ENCODE measurements at places on chromosomes 3 and 15.

- peak; percentile 2 for DNase-seq
Measured at GRCh38 chr3:97910931-97911351, 61.3 kb downstream of the RIOX2 start.

DNA sequence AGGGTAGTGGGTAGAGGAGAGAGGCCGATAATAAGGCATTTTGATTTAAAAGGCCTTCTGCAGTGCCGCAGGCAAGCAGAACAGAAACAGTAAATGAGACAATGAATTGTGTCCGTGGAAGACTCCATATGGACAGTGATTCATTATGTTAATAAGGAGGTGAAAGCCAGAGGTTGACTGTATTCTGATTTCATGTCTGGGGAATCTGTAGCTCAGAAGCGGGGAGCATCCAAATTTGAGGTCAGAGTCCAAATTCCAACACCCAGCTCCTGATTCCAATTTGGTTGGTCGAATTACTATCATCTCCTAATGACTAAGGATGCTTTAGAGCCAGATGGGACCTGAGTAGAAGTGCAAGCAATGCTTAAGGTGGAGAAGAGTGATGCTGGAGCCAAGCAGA, 1.0 kb upstream of the TBC1D21 start:
- DNase-seq = no peak

DNA sequence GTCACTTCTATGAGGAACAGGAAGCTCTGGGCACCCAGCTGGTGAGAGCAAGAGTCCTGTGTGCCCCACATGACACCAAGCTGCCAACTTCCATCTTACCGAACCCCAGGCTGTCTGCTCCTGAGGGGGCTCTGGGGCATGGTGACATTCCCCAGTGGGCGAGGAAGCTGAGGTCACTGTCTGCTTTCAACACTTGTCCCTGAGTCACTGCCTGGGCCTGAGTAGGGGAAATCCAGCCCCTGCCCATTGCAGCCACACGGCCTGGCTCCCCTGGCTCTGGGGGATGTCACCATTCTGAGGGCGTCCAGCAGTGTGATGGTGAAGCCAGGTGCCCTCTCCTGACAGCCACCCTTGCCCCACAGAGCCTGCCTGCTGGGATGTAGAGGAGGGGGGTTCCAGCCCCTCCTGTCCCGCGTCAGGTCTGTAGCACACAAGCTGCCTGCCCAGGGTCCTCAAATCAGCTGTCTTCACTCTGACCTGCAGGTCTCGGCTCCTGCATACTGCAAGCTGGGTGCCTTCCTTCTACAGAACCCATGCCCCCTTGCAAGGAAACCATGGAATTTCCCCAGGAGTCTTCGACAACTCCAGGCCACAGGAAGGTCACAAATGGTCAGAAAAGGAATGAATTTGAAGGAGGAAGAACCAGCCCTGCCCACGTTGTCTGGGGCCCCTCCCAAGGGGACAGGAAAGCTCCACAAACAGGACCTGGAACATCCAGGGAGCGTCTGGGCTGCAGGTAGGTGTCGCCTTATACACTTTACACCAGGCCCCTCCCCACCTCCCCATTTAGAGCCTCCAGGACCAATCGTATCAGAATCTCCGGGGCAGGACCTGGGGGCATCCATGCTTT, 69.9 kb upstream of the GATM start:
- no peak for DNase-seq

DNA sequence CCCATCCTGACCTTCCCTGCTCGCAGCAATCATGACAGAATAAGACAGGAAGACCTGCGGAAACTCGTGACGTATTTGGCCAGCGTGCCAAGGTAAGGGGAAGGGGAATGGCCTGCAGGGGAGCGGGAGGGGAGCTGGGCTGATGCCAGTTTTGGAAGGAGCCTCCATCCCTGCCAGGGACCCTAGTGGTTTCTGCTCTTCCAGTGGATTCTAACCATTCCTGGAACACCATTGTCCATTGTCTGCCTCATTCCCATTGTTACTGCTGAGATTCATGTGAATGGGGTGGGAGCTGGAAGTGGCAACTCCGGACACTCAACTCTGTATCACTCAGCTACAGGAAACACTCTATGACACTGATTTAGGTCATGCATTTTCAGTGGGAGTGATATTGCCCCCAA, 242.9 kb upstream of the ROPN1 start:
- no peak for DNase-seq

- DNase-seq = no peak
Measured at GRCh38 chr3:194766845-194767244, 81.2 kb downstream of the FAM43A start.

DNA sequence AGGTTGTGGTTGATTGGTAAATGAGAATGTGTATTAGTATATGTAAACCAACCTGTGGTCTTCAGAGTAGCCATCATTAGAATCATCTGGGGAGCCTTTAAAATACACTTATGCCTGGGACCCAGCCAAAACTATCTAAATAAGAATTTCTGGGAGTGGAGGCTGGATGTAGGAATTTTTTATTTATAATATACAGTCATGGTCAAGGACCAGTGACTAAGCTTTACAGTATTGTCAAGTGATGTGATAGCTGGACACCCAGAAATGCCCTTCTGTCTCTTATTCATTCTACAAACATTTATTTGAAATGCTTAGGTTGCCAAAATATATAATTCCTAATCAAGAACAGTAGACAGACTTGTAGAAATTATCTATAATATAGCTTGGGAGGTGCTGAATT, 132.2 kb downstream of the MBNL1 start:
- DNase-seq = no peak

DNA sequence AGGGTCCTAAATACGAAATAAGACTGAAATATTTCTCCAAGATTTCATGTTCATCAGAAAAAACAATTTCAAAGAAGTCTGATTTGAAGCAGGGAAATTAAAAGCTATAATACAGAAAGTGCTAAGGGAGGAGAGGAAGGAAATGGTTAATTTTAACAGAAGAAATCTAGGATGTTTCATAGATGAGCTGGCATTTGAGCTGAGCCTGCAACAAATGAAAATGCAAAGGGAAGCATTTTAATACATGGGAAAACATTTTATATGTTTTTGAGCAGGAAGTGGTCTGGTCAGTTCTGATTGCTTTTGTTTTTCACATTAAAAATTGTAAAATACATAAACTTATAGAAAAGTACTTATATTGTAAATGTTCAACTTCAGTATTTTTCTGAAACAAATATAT, 17.2 kb upstream of the RAP2B start:
- no peak for DNase-seq

DNA sequence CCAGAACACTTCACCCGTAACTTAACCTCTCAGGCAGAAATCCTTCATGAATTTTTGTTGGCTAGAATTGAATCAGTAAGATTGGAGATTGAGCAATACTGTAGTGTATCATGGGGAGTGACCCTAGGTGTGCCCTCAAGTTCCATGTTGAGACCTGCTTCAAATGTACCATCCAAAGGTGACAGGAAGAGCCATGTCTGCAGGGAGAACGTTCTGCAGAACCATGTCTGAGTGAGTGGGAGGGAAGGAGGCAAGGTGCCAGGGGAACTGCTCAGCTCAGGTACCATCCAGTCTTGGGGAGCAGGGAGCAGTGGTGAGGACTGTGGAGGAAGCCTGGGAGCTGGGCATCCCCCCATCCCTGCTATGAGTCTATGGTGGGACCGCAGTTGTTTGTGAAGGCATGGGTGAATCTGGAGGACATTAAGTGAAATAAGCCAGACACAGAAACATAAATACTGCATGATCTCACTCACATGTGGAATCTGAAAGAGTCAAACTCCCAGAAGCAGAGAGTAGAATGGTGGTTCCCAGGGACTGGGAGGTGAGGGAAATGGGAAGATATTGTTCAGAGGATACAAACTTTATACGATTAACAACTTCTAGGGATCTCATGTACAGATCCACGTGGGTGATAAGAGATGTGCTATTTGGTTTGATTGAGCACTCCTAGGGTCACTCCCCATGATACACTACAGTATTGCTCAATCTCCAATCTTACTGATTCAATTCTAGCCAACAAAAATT, 23.3 kb downstream of the CFAP161 start:
- DNase-seq = no peak

- DNase-seq = no peak
Measured at GRCh38 chr15:60057554-60057953, 53.4 kb downstream of the FOXB1 start.

- DNase-seq = no peak
Measured at GRCh38 chr3:114411811-114412803, 118.3 kb downstream of the TIGIT start.

DNA sequence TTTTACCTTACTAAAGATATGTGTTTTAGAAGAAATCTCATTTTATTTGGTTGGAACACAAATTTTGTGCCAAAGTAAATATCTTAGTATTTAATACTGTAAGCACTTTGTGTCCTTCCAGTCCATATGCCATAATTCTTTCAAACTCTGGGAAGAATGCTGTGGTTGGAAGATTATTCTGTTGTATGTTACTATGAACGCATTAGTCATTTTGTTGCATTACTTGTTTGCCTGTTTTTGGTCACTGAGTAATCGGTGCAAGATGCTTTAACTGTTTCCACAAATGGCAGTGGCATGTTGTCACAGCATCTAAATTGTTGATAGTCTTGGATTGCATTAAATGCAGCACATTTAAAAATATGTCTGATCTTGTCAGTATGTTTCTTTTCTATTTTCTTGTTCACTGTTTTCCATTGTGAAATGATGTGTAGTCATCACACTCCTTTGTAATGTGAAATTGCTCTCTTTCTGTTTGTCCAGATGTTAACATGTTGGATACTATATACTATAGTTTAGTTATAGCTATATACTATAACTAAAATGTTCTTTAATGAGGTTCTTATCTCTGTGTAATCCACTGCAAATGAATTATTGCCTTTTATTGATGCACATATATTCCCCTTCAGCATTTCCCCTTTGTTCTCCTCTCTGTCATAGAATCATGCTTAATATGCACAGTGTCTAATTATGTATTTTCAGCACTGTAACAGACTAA, 89.9 kb upstream of the FLNB start:
- no peak for DNase-seq

GRCh38 chr3:192373032-192373431, 354.3 kb downstream of the FGF12 start:
- DNase-seq = no peak

GRCh38 chr15:72404841-72405240, 6.7 kb downstream of the TMEM202 start:
- DNase-seq = no peak

GRCh38 chr15:84645997-84646396, 8.1 kb downstream of the WDR73 start:
- DNase-seq = no peak

DNA sequence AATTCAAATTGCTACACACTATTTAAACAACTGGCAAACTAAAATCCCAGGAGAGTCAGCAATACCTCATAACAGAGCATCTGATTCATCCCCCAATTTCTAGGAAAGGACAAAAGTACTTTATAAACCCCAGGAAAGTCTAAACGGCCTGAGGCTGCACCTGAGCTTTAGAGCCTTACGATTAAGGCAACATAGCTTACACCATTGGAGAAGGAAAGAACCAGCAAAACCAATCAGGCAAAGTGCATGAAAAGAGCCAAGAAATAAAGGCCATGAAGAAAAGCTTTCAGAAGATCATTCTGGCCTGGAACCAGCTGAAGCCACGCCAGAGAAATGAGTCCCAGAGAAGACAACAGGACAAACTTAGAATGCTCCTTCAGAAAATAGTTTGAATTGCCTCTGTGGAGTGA, 48.1 kb downstream of the PTPN9 start:
- no peak for DNase-seq

DNA sequence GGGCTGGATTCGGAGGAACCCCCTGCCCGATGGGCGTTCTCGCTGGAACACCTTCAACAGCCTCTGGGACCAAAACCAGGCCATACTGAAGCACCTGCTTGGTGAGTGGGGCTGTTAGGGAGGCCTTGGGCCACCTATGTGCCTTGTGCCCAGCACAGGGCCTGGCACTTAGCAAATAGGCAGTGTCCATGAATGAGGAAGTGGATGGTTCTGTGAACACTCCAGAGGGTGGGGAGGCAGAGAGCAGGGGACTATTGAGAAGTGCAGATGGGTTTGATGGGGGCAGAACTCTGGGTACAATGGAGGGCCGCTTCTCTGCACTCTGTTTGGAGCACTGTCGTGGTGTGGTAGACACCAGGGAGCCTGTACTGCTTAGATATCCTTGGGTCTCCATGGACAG, 1.5 kb downstream of the ECE2 start:
- no peak for DNase-seq

GRCh38 chr15:95687686-95688085, 642.8 kb upstream of the NR2F2 start:
- no peak for DNase-seq

GRCh38 chr15:69830430-69830829, 267.3 kb downstream of the TLE3 start:
- no peak for DNase-seq

- DNase-seq = no peak
Measured at GRCh38 chr3:183884097-183884426, 618 bp downstream of the PARL start.

DNA sequence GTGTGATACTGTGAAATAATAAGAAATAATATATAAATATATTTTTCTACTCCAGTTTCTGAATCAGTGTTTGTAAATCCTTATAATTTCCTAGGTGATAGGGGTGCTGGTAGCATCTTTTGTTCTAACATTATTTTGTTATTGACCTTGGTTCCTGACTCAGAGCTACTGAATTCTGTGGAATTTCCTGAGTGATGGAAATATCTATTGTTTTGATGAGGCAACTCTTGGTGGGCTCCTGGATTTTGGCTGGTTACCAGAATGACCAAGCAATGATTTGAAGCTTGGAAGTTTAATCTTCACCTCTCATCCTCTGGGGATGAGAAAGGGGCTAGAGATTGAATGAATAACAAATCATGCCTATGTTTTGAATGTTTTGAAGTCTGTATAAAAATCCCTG, 377.3 kb downstream of the LPP start:
- DNase-seq = no peak

GRCh38 chr3:132628157-132628556, 31.1 kb downstream of the ACKR4 start:
- no peak for DNase-seq

DNA sequence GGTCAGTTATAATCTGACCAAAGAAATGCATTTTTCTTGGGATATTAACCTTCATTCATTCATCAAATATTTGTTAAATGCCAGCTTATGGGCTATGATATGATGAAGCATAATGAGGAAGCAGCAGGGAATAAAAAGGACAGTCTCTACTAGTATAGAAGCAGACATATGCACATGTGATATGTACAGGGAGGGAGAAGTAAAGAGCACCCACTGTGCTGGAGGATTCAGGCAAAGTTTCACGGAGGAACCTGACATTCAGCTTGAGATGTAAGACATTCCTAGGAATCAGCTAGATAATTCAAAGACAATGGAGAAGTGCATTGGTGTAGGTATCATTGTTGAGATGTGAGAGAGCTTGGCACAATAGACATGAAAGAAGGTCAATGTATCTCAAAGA, 450.7 kb downstream of the LPP start:
- DNase-seq = no peak

GRCh38 chr3:13106308-13107001, 33.2 kb upstream of the IQSEC1 start:
- DNase-seq = no peak

- DNase-seq = no peak
Measured at GRCh38 chr3:123952844-123953520, 8.0 kb downstream of the CCDC14 start.
